Epithelial cell of proximal tubule (primary cell): ENCODE measurements at places on chromosomes 16 and 17.

- no peak for DNase-seq
Measured at GRCh38 chr16:55488306-55488705, 9.3 kb downstream of the MMP2 start.

GRCh38 chr16:84266451-84266850, 26.6 kb upstream of the KCNG4 start:
- DNase-seq: no peak

GRCh38 chr17:54985476-54985875, 16.9 kb downstream of the STXBP4 start:
- DNase-seq: no peak

DNA sequence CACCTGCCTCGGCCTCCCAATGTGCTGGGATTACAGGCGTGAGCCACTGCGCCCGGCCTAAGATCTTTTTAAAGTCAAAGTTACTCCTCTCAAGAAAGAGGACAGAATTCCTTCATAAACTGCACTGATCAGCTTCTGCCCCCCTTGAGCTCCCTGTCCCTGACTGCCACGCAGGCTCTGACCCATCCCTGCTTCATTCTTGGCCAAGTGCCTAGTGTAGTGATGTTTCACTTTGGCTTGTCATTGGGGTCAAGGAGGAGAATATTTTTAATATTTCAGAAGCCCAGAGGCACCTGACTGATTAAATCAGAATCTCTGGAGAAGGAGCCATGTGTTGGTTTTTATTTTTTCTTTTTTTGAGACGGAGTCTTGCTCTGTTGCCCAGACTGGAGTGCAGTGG, 9.1 kb downstream of the MRM1 start:
- no peak for DNase-seq

- no peak for DNase-seq
Measured at GRCh38 chr17:45386178-45386577, 46.5 kb downstream of the ARHGAP27 start.

DNA sequence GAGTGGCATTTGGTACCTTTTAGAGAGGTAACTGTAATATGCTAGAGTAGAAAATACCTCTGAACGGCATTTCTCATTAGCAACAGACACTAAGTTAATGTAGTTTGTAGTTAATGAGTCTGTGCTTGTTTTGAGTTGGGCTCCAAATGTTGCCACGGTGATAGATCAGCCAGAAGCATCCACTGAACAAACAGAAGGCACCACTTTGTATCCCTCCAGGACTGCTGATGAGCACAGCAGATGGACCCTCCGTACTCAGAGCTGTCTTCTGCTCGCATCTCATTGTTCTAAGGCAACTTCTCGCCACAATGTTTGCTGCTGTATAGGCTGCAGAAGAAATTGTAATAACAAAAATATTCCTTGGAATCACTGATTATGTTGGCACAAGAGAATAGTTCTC, 56.1 kb downstream of the TNRC6C start:
- DNase-seq: no peak

DNA sequence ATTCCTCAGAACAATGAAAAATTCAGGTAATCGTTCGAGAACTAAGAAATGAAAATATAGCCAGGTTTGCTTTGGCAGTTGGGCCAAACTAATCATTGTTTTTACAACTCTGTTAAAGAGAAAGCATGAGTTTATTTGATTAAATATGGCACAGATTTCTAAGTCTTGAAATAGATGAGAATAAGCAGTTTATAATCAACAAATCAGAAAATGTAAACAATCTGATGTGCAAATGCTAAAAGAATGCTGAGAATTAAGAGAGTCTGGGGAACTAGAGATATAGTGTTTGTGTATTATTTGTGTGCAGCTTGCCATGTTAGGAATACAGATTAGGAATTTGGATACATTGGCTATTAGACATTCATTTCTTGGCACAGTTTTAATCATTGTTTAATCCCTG, 212.5 kb downstream of the TANC2 start:
- no peak for DNase-seq

DNA sequence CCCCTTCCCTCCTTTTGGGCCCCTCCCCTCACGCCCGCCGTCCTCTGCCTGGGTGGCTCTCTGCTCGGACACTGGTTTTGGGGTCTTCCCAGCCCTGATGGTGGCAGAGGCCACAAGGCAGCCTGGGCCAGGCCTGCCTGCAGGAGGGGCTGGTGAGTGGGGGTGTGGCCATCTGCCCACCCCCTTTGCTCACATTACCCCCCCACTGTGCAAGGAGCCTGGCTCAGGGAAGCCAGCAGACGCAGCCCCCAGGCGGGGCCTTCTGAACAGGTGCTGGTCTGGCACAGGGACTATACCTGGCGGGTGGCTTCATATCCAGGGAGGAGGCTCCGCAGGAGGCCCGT, 10.7 kb upstream of the ZFPM1 start:
- no peak for DNase-seq

DNA sequence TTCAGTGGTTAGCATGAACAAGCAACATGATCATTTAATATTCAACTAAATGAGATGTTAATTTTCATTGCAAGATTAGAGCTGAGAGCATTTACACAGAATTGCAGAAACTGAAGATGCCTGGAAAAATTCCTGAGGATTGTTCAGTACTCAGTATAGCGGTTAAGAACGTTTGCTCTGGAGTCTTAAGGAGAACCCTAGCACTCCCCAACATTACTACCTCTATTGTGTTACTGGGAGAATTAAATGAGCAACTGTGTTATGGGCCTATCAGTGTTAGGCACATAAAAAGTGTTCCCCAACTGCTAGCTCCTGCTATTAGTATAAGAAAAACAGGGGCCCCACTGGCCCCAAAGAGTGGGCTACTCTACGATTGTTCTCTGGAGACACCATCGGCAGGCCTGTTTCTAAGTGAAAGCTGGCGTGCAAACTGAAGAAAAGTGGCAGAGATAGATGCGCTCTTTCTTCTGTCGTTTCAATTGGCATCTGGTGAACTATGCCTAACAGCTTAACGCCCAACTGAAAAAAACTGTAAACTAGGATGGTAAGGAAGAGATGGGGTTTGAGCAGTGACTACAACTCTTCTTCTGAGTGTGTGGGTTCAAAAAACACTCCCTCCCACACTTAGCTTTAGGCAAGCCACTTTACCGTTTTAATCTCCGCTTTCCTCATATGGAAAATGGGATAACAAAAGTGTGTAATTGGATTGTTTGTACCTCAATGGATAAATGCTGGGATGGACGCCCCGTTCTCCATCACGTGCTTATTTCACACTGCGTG, 1.3 kb downstream of the CDR2 start:
- no peak for DNase-seq

- no peak for DNase-seq
Measured at GRCh38 chr16:55943267-55943666, 68.1 kb upstream of the CES5A start.

GRCh38 chr17:18108401-18109312, at the start of gene MYO15A:
Gene MYO15A (plus strand): TSS chr17:18108756. CDS start chr17:18118801, 10,045 bp downstream.
- no peak for DNase-seq
